ENCODE measurements at places on chromosomes 7 and 10.

DNA sequence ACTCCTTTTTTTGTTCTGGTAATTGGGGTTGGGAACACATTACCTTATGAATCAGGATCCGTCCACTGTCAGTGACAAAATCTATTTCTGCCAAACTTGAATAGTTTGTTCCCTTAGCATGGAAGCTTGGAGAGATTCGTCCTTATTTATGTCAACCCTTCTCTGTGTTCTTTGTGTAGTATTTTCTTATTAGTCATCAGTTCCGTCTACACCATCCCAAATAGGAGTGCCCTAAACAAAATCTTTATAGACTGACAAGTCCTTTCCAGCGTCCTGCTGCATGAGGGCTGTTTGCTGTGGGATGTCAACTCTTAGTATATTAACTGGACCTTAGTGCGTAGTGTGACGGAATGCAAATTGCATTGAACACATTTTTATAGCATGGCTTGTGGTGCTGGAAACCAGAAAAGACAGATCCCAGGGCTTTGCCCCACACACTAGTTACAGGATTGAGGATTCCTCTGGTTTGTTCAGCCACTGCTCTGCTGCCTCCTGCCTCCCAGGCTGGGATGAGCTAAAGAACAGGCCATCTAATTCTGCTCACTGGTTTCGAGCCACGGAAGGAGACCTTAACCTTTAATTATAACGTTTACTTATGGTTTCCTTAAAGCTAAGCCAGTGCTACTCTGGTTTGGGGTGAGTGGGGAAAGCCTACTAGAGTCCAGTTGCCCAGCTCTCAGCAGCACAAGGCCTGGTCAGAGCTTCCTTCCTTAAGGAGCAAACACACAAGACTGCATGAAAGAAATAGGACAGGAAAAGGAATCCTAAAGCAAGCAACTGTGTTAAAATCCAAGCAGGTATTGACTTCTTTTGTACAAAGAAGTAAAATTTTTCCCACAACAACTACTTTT is 194.4 kb downstream of the CCSER2 start:
- DNase-seq: no peak

DNA sequence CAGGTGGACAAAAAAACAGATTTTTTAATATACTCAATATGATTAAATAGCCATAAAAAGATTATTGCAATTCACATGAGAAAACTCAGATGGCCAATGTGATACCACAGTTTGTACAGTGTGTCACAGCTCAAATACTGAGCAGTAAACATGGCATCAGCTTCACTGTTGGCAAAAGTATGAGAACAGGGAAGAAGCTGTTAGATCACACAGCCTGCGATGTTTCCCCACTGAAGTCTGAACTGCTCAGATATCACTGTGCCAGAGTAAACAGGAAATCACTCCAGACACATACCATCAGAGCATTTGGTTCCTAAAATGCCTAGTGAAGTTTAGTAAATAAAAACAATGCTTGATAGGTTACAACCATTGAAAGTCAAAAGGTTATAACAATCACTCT is 347.8 kb downstream of the ETV1 start:
- DNase-seq: no peak

GRCh38 chr10:112517451-112517862 is 70.4 kb downstream of the VTI1A start:
- no peak for DNase-seq

DNA sequence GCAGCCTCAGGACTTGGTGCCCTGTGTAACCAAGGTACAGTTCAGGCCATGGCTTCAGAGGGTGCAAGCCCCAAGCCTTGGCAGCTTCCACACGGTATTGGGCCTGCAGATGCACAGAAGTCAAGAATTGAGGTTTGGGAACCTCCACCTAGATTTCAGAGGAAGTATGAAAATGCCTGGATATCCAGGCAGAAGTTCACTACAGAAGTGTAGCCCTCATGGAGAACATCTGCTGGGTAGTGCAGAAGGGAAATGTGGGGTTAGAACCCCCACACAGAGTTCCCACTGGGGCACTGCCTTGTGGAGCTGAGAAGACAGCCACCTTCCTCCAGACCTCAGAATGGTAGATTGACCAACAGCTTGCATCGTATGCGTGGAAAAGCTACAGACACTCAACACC is 3.4 kb upstream of the SEM1 start:
- DNase-seq: no peak

DNA sequence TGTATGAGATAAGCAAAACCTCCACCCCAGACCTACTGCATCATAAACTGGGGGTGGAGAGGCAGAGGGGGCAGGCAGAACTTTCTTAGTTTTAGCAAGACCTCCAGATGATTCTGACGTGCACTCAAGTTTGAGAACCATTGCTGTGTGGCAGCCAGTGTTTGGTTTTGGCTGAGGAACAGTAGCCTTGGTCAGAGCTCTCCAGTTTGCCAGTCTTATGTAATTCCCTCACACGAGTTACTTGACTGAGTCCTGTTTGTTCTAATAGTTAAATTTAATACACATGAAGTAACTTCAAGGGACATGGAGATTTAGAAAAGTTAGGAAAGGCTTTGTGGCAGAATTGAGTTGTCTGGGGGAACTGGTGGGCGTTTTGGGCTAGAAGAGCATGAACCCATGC is 38.5 kb downstream of the GARS1 start:
- DNase-seq: no peak

GRCh38 chr10:49303711-49304110 is 4.7 kb downstream of the C10orf71 start:
- no peak for DNase-seq

- DNase-seq: no peak
Observed at GRCh38 chr7:14195871-14196270, 206.4 kb upstream of the ETV1 start.

DNA sequence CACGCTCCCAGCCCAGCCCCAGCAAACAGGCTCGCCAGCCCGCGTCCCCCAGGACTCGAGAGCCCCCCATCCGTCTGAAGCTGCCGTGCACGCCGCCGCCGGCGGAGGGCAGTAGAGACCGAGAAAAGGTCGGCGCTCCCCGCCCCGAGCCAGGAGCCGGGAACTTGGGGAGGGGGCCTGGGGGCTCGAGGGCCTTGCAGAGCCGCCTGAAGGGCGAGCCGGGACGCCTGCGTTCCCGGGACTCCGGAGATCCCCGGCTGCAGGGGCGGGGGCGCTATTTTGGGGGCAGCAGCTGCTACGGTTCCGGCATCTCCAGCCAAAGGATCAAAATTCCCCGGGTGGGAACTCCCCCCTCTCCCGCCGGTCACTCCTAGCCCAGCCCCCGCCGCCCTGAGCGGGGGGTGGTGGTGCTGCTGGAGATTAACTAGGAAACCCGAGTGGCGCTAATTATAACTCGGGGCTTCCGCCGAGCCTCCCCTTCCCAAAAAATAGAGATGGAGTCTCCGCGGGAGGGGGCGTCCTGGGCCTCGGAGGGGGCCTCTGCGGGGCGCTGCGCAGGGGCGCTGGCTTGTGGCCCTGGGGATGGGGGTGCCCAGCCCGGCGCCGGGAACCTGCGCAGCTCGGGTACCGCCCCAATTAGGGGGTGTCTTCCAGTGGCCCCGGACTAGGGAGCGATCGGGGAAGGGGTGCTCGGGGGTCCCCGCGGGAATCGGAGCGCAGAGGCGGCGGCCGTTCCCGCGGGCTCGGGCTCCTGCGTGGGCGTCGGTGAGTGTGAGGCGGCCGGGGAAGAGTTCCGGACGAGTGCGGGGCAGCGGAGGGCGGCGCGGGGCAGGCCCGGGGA is 608 bp downstream of the ACHE start:
- DNase-seq: peak; percentile 68

GRCh38 chr10:43026039-43026973 is 50.6 kb upstream of the RET start:
- DNase-seq: no peak

- DNase-seq: no peak
Observed at GRCh38 chr10:68938117-68938516, 17.9 kb upstream of the DDX21 start.

GRCh38 chr10:57119684-57120083 is 758.6 kb upstream of the ZWINT start:
- no peak for DNase-seq

DNA sequence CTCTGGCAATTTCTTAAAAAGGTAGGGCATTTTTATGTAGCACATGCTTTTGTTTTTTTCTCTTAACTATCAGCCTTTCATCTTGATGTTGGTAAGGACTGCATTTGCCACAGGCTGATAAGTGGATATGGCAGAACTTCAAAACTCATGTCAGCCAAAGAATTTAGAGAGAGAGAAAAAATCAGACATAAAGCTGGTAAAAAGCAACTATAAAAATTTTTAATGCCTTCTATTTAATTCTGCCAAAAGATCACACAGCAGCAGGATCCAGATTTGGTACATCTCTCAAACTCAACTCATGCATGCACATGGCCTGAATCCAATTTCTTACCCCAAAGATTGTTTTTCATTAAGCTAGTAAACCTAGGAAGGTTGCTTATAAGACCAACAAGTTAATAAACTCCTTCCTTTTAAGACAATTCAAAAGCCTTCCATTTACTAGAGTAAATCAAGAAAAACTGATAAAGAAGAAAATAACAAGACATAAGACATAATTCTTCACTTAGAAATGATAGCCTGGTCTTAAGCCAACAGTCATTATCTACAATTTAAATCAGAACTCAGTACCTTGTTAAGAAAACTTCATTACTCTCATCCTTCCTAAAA is 69.3 kb downstream of the GLI3 start:
- DNase-seq: no peak

DNA sequence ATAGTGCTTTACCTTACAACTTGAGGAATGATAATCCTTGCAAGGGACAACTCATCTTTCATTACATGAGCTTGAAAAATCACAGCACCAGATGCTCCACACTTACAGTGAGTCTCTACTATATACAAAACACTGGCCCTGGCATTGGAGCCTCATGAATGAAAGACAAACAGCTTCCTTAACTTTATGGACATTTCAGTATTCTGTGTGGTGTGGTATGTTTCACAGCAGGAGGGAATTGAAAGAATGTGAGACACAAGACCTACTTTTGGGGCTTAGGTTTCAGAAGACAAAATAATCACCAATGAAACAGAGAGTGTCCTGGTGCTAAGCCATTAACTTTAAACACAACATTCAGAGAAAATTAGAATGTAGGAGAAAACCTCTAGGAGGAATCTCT is 1249.6 kb downstream of the XPNPEP1 start:
- DNase-seq: no peak

- DNase-seq: no peak
Observed at GRCh38 chr7:93048136-93048930, 69.4 kb downstream of the SAMD9 start.

- no peak for DNase-seq
Observed at GRCh38 chr7:49702099-49702498, 71.3 kb upstream of the VWC2 start.

DNA sequence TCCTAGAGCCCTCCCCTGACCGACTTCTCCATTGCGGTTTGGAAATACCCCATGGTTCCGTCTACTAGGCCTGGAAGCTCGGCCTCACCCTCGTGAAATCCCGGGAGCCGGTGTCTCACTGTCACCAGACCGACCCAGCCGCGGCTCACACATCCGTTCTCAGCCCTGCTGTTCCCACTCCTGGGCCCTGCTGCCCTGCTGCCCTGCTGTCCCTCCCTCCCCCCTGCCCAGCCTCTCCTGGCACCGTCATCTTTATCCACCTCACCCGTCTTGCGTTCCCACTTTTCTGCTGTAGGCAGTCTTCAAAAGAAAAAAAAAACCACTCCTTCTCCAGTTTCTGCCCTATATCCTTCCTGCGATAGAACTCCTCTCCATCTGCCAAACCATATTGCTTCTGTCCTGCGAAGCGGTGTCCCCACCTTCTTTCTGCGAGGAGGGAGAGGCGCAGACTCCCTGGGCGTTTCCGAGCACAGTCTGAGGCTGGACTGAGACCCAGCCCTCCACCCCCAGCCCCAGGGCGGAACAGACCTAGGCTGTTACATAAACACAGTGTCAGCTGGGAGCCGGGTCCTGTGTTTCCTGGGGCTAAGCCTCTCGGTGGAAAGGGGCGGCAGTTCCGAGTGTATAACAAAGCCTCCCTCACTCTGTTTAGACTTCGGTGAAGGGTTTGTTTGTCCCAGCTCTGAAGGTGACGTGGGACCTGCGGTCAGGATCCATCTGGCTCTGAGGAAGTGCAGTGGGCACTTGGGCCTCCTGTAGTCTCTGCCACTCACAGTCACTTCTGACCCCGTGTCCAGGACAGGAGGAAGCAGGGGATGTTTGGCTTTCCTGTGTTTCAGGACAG is 2.8 kb downstream of the AGAP3 start:
- DNase-seq: peak; percentile 63

DNA sequence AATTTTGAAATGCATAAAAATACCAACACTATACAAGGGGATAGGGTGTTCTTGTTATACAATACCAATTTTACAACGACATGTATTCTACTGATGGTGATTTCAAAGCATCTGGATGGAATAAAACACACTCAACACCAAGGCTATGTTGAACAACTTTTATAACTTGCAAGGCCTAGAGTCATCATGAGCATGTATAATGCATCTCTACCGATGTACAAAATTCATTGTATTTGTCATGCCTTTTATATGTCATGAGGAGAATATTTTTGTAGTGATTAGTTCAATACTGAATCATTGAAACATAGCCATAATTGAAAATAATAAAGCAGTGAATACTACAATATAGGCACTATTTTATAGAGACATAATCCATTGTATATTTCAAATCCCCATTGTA is 160.2 kb downstream of the ETV1 start:
- DNase-seq: no peak

DNA sequence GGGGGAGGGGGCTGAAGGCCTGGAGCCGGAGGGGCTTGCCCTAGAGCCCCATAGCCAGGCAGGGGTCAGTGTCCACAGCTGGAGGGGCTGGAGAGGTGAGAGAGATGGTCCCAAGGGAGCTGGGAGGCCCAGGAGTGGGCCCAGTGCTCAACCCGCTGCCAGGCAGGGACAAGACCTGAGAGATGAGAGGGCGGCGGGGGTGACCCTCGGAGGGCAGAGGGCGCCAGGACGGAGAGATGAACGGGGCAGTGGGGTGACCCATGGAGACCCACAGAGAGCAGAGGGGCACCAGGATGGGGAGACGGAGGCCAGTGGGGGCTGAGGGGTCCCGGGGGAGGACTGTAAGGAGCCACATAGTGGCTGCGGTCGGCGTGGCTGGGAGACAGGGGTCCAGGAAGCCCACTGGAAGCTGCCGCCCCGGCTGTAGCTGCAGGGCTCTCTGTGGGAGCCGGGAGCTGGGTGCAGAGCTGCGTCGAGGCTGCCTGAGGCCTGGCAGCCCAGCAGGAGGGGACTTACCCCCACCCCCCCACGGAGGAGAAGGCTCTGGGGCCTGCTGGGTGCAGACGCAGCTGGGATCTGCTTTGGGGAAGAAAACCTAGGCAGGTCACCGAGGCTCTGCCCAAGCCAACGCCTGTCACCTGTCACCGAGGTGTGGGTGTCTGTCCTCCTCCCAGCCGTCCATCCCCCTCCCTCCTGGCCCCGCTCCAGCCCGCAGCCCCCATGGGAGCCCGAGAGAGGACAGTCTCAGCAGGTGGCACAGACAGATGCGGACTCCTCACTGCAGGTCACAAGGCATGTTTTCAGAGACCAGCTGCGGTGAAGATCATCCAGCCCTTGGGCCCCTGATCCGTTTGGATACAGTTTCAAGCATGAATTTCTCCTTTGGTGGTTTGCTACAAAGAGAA is 25.1 kb downstream of the PWWP2B start:
- peak; percentile 16 for DNase-seq

DNA sequence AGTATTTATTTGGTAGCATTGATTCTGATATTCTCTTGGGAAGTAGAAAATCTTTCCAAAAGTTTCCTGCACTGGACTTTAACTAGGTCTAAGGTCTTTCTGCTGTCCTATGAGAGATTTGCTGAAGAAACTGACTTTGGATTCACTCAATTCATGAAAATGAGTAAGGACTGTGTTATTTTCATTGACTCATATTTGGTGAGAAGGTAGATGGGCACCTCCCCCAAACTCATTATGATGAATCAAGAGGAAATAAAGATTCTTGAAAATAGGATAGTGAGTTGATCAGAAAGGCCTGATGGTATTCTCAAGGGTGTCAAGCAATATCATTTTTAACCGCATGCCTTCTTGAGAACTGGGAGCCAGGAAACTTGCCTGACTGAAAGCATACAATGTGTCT is 110.3 kb downstream of the RNF133 start:
- no peak for DNase-seq
